ENCODE measurements at places on chromosomes 5 and 9.
A peak's percentile ranks its signal among the peaks of the same experiment; 100 is the strongest.

GRCh38 chr5:2005101-2006041 lies 122.6 kb upstream of the IRX4 start:
- DNase-seq: peak; percentile 31

- DNase-seq: no peak
Observed at GRCh38 chr9:113129884-113130283, 20.9 kb upstream of the SLC31A2 start.

DNA sequence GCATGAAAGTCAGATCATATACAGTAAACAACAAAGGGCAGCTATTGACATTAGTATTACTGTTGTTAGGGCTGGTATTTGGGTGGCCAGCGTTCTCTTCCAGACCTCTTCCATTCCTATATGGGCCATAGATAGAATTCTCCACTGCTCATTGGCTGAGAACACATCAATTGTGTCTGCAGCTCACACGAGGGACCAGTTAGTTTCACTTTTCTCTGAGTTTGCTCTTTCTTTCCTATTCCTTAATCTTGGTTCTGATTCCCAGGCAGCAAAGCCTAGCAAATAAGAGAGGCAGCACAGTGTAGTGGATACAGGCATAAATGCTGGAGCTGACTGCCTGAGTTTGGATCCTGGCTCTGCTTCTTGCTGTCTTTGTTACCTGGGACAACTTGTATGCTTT lies 476.4 kb downstream of the SPOCK1 start:
- no peak for DNase-seq

- no peak for DNase-seq
Observed at GRCh38 chr9:15901572-15901971, 348.7 kb downstream of the CCDC171 start.

- no peak for DNase-seq
Observed at GRCh38 chr5:136538534-136538933, 173.2 kb upstream of the TRPC7 start.
